ENCODE measurements at places on chromosomes 7 and 10.

DNA sequence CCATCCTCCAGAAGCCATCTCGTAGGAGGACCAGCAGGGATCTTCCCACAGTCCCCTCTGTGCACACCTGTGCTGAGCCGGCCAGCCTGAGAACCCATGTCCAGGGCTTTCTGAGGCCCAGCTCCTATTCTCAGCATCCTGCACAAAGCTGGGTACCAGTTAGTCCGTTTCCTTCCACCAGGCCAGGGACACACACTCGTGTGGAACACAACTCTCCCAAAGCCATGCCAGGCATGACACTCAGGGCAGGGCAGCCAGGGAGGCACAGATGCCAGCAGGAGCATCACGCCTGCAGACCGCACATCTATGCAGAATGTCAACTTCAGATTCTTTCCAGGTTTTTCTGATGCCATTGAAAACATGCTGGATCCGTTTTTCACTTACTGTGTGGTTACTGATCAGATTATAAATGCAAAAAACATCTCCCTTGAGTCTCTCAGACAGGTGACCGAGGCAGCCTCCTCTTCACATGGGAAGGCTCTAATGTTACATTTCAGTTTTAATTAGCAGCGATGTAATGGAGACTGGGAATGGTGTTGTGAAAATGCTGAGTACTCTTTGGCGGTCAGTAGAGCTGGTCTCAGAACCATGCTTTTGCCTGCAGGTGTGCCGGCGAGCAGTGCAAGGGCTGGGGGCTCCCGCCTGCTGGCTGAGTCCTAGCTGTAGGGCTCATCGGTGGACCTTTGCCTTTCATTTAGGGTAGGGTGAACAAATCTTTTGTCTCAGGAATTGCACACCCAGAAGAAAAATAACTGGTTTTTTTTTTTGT lies 3.3 kb upstream of the SUN1 start:
- no peak for DNase-seq

DNA sequence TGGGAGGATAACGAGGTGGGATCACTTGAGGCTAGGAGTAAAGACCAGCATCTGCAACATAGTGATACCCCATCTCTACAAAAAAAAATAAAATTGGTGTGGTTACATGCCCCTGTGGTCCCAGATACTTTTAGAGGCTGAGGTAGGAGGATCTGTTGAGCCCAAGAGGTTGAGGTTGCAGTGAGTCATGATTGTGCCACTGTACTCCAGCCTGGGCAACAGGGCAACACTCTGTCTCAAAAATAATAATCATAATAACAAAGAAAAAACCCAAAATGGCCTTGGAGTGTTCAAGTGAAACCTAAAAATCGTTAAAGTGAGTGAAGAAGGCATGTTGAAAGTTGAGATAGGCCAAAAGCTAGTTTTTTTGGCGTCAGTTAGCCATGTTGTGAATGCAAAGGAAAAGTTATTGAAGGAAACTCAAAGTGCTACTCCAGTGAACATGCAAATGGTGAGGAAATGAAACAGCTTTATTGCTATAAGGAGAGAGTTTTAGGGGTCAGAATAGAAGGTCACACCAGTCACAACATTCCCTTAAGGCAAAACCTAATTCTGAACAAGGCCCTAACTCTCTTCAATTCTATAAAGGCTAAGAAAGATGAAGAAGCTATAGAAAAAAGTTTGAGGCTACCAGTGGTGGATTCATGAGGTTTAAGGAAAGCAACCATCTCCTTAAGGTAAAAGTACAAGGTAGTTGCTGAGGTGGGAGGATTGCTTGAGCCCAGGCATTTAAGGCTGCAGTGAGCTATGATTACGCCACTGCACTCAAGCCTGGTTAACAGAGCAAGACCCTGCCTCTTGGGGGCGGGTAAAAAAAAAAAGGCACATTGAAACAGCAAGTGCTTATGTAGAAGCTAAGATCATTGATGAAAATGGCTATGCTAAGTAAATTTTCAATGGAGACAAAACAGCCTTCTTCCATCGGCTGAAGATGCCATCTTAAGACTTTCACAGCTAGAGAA lies 45.4 kb upstream of the STOX1 start:
- no peak for DNase-seq

DNA sequence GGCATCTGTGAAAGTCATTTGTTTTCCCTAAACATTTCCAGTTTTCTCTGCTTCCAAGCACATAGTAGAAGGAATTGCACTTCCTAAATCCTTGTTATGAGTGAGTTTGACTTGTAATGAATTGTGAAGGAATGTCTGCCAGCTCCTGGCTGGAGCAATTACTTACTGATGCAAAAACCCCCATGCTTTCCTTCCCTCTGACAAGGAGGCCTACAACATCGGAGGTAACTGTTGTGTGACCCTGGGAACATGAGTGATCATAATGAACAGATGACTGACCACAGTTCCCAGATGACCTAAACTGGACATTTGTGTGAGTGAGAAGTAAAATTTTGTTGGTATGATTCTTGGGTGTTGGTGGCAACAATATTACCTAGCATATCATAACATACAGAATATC lies 21.4 kb upstream of the CPVL start:
- DNase-seq = no peak

DNA sequence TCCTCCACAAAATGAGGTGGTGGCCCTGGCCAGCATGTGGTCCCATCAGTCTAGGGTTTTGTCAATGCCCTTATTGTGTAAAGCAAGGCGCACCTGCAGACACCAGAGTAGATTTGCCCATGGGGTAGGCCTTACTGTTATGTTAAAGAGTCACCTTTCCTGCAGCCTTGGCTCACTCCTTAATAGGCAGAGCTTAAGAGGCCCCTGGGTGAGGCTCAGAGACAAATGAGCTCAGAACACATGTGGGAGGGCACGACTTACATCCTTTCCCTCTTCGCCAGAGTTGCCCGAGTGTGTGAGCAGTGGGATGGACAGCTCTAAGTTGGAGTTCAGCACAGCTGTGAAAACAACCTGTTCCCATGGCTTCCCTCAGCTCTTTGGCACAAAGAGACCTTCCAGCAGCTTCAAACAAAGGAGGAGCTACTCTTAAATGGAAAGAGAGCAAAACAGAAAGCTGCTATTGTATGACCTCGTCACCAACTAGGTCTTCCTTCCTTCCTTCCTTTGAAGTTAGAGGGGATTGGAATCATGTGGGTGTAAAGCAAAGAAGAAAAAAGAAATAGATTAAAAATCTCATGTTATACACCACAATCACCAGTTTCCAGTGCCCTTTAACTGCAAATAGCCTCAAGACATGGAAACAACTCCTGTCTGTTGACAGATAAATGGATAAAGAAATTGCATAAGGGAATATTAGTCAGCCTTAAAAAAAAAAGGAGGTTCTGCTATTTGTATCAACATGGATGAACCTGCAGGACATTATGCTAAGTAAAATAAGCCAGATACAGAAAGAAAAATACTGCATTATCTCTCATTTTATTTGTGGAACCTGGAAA lies 11.9 kb upstream of the XPNPEP1 start:
- peak; percentile 77 for DNase-seq

GRCh38 chr10:131578472-131578970 lies 267.0 kb upstream of the TCERG1L start:
- DNase-seq = no peak

DNA sequence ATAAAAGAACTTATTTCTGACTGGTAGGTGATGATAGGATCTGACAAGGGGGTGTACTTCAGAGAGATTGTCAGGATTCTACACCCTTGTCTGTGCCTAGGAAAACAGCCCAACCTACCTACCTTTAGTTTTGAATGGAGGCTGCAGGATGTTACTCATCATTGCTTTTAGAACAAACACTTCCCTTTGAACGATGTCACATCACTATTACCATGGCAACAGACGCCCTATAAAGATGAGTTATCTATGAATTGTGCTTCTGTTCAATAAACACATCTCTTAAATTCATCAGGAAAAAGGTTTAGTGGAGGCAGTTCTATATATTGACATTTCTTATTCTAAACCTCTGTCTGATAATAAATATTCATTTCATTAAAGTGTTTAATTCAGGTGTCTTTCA lies 362.4 kb downstream of the CNTNAP2 start:
- DNase-seq = no peak

DNA sequence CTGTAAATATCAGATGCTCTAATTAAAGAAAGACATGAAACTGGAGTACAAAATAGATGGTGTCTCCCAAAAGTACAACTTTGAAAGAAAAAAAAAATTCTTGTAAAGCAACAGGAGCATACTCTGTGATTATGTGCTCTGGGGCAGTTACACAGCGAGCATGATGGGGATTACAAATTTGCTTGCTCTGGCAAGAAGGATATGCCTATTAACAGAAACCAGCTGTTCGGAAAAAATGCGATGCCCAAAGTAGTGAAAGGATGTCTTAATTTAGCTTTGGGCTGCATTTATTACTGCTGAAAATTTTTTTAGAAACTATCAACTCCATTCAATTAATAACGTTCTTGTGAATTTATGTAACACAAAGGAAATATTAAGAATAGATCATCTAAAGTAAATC lies 256.9 kb upstream of the TPK1 start:
- DNase-seq = no peak

- DNase-seq = no peak
Measured at GRCh38 chr7:129208667-129209066, 16.2 kb upstream of the AHCYL2 start.

DNA sequence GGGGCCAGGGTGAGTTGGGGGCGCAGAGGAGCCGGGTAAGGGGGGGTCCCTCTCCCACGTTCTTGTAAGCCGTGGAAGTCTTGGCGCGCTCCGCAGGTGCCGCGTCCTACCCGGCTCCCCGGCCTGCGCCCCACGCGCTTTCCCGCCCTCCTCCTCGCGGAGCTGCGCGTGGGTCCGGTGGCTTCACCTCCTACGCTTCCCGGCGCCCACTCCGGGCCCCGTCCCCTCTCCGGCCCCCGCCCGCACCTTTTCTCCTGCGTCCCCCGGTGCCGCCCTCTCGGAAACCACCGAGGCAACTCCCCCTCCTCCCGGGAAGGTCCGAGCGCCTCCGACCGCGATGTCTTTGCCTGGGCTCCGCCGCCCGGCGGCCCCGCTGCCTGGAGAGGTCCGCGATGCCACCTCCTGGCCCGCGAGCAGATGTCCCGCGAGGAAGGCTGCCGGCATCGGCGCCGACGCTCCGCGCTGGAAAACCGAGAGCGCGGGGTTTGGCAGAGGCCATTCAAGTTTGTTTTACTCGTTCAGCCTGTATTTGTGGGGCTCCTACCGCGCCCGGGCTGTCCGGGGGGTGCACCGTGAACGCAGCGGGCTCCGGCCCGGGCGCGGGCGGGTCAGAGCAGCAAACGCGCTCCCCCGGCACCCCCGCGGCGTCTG lies 2.4 kb upstream of the NKX6-2 start:
- DNase-seq = peak; percentile 10

- DNase-seq = peak; percentile 18
Measured at GRCh38 chr10:14742815-14743214, 31.9 kb downstream of the FAM107B start.

- peak; percentile 73 for DNase-seq
Measured at GRCh38 chr7:6164491-6164890, 107.9 kb downstream of the CYTH3 start.

GRCh38 chr7:34718867-34719266 lies 60.8 kb downstream of the NPSR1 start:
- no peak for DNase-seq

DNA sequence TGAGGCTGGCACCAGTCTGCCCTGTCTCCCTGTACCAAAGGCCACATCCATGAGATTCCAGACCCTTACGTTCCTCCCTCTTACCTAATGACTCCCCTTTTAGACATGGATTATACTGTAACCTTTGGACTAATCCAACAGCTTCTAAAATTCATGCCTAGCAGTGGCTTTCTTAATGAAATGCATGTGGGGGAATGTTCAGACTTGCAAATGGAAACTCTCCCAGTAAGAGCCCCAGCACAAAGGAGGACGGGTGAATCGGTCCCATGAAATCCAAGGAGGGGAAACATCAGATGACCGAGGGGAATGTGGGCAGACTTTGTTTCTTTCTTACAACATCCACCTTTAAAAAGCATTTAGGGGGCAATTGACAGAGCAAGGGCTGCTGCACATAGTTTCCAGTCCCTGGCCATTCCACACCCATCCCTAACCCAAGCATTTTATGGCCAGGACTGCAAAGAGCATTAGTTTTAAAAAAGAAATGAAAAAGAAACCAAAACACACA lies 71.5 kb downstream of the COL13A1 start:
- DNase-seq = no peak

DNA sequence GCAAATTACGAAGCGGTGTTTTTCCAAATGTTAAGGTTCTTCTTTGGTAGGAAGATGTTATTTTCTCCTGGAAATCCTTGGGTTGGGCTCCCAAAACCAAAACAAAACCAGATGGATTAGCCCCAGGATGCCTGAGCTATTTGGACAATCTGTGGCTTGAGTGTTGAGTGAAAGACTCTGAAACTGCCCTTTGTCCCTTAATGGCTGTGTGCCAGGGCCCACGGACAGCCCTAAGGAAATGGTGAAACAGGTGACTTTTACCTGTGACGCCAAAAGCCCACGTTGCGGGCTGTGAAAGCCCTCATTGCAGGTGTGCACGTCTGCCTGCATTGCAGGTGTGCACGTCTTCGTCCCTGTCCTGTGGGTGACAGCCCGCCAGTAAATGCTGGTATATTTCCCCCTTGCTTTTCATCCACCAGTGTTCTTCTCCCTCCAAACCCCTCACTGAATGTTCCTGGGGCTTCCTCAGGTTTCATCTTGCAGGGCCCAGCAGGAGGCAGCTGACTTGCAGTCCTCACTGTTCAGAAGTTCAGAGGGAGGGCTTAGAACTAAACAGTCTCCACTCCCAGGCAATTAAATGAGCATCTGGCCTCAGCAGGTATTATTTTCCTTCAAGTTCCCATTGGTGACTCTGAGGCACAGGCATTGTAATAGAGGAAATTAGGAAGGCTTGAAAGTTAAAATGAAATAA lies 10.7 kb downstream of the PFKP start:
- DNase-seq = peak; percentile 88

DNA sequence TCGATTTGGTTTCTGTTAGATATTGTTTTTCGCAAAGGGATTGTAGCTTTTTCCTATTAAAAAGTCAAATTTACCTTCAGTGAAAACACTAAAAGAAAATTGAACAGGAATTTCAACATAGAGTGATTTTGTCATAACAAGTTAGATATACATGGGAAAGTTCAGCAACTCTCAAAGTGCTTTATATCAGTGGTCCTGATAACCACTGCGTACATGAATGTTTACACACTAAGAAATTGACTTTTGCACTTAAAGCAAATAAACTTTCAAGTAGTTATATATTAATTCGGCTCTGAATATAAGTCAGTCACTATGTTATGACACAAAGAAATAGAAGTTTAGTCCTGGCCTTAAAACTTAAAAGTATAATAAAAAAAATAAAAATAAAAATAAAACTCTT lies 101.3 kb upstream of the DKK1 start:
- DNase-seq = no peak

- DNase-seq = peak; percentile 80
Measured at GRCh38 chr10:76558586-76558985, 1079.0 kb downstream of the KCNMA1 start.

GRCh38 chr7:128839751-128840177 lies 9.6 kb downstream of the FLNC start:
- no peak for DNase-seq
